ENCODE measurements at places on chromosomes 4 and X.

DNA sequence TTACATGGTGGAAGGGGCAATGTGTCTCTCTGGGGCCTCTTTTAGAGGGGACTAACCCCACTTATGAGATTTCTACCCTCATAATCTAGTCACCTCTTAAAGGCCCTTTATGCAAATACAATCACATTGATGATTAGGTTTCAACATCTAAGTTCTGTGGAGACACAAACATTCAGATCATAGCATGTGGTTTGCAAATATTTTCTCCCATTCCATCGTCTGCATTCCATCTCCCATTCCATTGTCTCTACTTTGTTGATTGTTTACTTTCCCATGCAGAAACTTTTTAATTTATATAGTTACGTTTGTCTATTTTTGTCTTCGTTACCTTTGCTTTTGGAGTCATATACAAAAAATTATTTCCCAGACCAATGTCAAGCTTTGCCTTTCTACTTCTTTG is 927.5 kb upstream of the INTU start:
- DNase-seq, result no peak

GRCh38 chrX:15441464-15441863 is 51.7 kb downstream of the PIR start:
- DNase-seq, result no peak

- peak; percentile 86 for DNase-seq
These were observed 10.2 kb upstream of the CRLF2 start for GRCh38 chrX:1222531-1223241.

- no peak for DNase-seq
These were observed 234.1 kb downstream of the ANKRD50 start for GRCh38 chr4:124478470-124478869.

DNA sequence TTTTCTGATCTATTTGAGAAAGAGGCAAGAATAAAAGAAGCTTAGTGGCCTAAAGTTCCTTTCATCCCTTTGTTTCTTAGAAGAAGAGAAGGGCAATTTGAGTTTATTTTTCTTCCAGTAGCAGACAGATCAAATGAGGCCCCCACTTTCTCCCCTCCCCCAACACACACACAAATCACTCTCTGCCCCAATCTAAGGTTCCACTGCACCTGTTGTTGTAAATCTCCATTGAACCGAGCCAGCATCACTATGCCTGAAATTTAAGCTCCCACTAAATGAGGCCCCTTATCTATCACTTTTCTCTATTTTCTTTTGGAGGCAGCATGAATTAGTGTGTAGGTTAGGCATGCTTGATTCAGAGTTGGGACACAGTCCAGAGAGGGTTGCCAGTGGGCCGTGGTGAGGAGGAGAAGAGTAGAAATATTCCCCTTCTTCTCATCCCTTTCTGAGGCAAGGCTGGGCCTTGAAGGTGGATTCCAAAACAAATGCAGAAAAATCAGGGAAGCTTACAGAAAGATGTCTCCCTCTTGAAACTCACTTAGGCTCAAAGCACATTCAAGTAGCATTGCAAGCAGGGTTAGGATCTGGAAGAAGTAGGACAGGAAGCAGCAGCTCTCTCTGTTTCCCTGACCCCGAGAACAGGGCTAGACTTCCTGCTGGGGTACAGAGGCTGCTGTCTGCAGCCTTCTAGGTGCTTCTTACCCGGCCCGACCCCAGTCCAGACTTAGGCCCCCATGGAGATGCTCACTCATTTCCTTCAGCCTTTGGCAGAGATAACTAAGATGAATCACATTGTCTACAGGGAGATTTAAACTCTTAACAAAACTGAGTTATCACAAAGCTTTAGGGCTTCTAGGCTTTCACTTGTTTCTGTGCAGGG is 70.7 kb downstream of the RASL11B start:
- DNase-seq, result no peak

DNA sequence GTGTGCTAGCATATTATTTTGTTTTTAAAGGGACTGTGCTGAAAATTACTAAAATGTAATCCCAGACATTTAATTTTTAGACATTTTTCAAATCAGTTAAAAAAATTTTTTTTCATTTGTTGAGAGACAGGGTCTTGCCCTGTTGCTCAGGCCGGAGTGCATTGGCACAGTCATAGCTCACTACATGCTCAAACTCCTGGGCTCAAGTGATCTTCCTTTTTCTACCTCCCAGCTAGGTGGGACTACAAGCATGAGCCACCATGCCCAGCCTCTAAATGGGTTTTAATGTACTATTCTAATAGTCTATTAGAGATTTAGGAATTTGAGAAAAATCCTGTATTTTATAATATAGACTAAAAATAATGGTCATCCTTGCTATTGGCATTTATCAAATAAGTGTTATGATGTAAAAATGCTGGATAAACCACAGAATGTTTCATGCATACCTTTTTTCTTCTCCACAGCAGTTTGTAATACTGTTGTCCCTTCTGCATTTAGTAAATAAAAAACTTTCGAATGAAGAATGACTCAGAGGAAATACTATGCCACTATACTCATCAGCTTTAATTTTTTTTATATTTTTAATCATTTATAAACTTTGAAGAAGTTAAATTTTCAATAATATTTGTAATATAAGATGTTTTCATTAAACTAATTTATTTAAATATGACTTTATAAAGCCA is 29.9 kb downstream of the CPEB2 start:
- DNase-seq, result no peak

- DNase-seq, result no peak
These were observed 45.7 kb downstream of the MID1 start for GRCh38 chrX:10574663-10575062.

DNA sequence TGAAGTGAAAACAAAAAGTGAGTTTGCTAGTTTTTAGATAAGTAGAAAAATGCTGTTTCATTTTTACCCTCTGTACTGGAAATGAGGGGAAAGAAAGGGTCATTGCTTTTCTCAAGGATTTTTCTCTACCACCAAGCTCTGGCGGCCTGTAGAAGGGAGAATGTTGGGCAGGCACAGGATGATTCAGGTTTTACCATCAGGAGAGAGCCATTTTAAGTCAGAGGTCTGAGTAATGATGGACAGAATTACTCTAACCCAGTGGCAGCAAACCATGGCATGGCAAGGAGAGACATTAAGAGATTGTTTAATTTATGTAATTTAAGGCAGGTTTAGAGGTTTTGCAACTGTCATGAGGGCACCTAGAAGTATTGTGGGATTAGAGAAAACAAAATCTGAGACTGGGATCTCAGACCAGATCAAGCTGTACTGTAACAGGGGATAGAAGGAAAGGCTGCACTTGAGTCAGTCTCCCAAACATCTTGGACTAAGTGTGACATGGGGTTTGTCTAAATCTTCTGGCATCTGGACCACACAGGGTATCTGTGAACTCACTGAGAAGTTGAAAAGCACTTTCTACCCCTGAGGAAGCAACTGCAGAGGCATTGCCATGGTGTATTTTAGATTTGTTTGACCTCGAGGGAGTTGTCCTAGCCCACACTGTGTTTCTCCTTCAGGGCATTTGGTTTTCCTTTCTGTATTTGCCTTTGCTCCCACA is 81.6 kb downstream of the BANK1 start:
- DNase-seq, result no peak

DNA sequence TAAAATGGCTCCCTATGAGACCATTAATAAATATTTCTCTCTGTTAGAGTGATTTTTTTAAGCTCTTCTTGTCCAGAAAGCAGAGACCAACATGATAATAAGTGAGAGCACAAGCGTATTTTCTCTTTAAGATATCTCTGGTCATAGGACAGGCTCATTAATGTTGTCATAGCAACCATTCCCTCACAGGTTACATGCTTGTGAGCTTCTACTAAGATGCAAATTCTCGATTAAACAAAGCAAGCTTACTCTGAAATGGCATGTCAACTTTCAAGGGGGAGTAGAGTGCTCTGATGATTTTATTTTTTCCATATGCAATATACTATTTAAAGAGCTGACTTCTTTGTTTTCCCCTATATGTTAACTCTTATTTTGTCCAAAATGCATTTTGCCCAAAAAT is 487.2 kb upstream of the LCORL start:
- DNase-seq, result no peak

- no peak for DNase-seq
These were observed 256.7 kb upstream of the PGRMC2 start for GRCh38 chr4:128544272-128544671.

DNA sequence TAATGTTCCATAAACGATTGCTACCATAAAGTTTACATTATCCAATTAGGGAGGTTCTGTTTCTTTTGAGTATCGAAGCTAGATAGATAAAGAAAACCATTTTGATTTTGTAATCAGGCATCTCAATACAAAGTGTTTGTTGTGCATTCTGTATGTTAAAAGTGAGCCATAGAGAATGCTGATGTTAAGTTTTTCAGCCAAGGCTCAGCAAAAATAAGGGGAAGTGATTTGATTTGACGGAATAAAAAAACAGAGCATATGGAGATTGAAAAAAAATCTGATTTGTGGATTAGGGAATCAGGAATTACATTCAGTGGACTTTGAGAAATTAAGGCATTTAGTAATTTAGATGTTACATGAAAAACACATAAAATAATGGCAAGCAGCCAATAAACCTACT is 314.8 kb downstream of the PPP3CA start:
- no peak for DNase-seq

DNA sequence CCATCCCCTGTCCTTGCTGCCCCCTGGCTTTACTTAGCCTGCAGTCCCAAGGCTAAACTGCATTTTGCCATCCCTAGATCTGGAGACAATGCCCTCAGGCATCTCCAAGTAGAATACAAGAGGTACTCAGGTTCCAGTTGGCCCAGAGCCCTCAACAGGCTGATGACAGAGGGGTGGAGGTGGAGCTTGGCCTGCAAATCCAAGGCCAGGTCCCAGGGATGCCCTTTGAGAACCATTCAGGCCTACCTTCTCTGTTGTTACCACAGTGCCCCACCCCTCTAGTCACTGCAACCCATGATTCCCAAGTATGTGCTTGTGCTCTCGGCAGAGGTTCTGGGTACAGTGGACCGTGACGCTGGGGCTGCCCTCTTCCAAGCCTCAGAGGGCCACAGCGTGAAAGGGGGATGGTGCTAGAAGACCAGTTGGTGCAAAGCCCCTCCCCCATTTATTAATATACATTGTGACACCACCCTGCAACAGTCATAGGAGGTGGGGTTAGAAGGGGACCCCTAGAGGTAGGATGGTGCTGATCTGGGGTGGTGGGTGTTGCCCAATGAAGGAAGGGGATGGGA is 6.4 kb upstream of the UBA1 start:
- DNase-seq, result no peak

- no peak for DNase-seq
These were observed 100.3 kb downstream of the EMCN start for GRCh38 chr4:100417565-100417964.

- no peak for DNase-seq
These were observed 19.6 kb upstream of the CA5B start for GRCh38 chrX:15718283-15718970.

- no peak for DNase-seq
These were observed 59.3 kb downstream of the HADH start for GRCh38 chr4:108048997-108049396.

DNA sequence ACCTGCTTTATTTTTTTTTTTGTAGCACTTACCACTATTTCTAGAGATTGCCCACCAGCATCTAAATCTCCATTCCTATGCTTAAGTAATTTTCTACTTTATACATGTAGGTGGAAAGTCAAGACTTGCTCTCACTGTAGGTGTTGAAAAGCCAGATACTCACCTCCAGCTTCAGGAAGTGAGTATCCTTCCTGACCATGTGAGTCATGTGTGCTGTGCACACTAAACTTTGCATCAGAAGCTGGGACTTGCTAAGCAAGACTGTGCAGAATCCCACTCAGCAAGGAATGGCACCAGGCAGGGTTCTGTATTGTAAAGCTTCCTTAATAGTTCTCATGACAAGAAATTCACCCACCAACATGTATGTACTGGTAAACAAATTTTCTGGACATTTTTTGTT is 151.8 kb downstream of the POU4F2 start:
- DNase-seq, result no peak

GRCh38 chr4:173477016-173477415 is 53.0 kb downstream of the HAND2 start:
- DNase-seq, result no peak

GRCh38 chr4:79413032-79413885 is 5.2 kb upstream of the GK2 start:
- DNase-seq, result no peak

- peak; percentile 91 for DNase-seq
These were observed 67.5 kb upstream of the CXCL13 start for GRCh38 chr4:77538144-77538543.

GRCh38 chrX:3567686-3568085 is 145.8 kb downstream of the PRKX start:
- DNase-seq, result no peak

DNA sequence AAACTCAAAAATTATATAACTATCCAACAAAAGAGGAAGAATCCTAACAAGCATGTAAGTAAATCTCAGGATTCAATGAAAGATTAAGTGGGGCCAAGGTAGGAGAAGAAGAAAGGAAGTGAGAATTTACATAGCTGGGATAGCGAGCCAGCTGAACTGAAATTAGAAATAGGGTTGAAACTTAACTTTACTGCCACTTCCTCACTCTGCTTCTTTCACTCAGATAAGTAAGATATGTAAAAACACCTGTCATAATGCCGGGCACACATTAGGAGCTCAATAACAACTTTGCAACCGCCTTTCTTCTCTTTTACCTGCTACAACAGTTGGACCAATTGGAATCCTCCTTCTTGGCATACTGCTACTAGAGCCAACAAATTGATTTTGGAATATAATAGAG is 129.4 kb downstream of the CNKSR2 start:
- no peak for DNase-seq

- no peak for DNase-seq
These were observed 34.2 kb upstream of the ATRX start for GRCh38 chrX:77820091-77820727.

GRCh38 chrX:19675731-19676130 is 160.4 kb upstream of the MAP3K15 start:
- no peak for DNase-seq

DNA sequence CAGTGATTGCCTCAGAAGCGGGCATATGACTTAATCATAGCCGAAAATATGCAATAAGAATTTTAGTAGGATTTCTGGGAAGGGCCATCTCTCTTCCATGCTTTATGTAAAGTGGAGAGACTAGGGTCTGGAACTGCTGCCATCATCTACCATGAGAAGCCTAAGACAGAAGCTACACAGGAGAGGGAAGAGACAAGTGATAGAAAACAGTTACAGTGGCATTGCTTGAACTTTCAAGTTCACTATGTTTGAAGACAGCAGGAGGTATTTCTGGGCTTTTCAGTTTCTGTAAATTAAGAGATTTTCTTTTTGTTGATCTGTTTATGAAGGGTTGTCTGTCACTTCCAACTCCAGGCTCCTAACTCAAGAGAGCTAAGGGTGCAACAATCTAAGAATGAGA is 62.5 kb downstream of the ZNF330 start:
- no peak for DNase-seq

DNA sequence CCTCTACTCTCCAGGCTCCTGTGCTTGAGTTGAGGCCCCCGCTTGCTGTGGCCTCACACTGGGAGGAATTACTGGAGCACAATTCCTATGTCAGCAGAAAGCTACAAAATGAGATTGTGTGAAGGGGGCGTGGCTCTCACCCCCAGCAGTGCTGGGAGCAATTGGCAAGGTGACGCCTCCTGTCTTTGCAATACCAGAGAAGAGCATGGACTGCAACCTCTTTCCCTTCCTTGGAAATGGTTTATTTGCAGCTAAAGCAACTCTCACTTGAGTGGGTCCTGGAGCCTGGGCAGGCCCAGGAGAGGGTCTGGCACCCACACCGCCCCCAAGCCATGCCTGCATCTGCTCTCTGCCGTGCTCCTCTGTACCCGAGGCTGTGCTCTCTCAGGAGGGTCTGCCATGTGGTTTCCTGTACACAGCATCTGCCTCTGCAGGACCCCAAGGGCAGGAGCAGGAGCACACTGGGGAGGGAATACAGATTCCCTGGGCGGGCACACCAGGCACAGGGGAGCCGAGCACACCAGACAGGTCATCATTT is 32.9 kb upstream of the HGFAC start:
- no peak for DNase-seq
